ENCODE measurements at places on chromosomes 2 and 18.

GRCh38 chr18:45852631-45853030, 27.2 kb downstream of the SIGLEC15 start:
- no peak for DNase-seq

GRCh38 chr2:133377021-133377481, 191.2 kb downstream of the NCKAP5 start:
- DNase-seq: no peak

DNA sequence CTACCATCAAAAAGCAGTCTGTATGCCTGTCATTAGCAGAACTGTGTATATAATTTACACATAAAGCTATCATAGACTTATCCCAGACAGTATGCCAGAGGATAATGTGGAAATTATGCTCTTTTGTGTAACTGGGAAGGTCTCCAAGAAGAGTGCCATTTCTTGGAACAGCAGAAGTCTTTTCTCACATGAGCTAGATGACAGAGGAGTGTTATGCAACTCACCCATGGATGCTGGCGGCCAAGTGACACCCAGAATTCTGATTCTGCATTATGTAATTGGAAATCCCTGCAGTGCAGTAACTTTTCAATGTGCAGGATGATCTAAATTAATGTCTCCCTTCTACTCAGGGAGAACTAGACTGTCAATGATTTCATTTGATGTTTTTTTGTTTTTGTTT, 160.0 kb downstream of the UBE2E3 start:
- no peak for DNase-seq

GRCh38 chr2:143068509-143068908, 60.7 kb upstream of the ARHGAP15 start:
- no peak for DNase-seq

All from stimulated activated CD8-positive, alpha-beta memory T cell treated with anti-CD3 and anti-CD28 coated beads, Interleukin-2, amount 100 ng/mL, for 1 hour (primary cell).